ENCODE measurements at places on chromosomes 6 and 20. TPM values are rescaled to one million over a fixed set of nuclear protein-coding genes. Genes with fewer than 3 reads are reported as not detected.

DNA sequence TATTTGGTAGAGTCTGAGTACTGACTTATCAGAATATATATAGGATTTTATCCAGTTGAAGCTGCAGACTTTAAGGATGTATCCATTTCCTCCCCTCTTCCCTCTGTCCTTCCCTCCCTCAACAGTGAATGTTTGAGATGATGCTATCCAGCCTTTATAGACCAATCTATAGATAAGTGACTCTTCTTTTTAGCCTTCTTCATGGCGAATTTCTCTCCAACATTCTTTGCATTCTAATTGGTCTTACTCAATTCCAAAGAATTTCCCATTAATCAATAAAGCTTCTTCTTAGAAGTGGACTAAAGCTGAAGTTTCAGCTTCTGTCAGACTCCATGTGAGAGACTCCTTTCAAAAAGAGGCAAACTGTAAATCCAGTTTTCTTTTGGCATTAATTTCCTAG is 99.3 kb downstream of the AIG1 start:
- DNase-seq: no peak
- no peaks in the 10 kb centered on the region for H3K4me1 ChIP-seq
- H3K27me3 ChIP-seq: no peaks in the 10 kb centered on the region

The SNX5 gene
- 38.4 TPM for polyA plus RNA-seq

The PEX6 gene
- polyA plus RNA-seq: 20.9 TPM

GRCh38 chr20:46214824-46215488 is 93.3 kb downstream of the CDH22 start:
- DNase-seq: no peak
- H3K27ac ChIP-seq: no peak overlapping the region
- H3K4me3 ChIP-seq: no peak overlapping the region
- no peaks in the 10 kb centered on the region for H3K27me3 ChIP-seq
- H3K4me1 ChIP-seq: no peaks in the 10 kb centered on the region

DNA sequence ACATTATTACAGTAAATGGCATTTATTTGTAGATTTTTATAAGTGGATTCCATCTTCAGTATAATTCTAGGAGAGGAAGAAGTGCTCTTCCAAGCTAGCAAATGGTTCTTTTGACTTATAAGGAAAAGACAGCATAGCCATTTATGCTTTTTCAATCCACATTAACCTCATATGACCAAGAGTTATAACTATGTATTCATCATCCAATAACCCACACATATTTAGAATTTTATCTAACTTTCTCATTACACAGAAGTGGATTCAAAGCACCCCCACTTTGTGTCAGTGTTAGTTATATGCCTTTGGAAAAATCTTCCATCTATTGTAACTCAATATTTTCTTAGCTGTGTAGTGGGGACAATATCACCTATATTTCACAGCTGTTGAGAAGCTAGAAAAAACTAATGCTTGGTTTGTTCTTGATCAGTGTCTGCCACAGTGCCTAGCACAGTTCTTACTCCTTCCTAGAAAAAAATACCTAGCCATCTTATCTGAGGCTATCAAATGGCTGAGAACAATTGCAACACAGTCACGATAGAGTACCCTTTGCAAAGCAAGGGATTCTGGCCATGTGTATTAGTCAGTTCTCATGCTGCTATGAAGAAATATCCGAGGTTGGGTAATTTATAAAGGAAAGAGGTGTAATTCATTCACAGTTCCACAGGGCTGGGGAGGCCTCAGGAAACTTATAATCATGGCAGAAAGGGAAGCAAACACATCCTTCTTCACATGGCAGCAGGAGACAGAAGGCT is 986.3 kb downstream of the TFAP2A start:
- no peaks in the 10 kb centered on the region for H3K27me3 ChIP-seq
- H3K36me3 ChIP-seq: no peaks in the 10 kb centered on the region

DNA sequence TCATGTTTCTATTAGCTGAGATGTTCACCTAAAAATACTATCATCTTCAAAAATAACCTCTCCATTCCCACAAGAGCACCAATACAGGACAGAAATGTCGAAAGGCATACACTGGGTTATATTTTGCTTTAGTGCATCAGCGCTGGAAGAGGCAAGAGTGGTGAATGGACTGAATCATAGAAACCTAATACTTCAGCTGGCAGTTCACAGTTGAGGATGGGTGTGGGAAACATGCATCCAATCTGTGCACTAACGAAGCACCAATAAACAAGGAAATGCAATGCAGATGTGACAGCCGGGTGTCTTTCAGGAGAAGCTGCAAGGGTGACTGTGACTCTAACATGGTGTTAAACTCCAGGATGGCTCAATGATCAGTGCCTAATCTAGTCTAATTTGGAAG is 365.8 kb downstream of the ESR1 start:
- H3K27me3 ChIP-seq: no peaks in the 10 kb centered on the region
- no peak for DNase-seq
- H3K4me1 ChIP-seq: no peaks in the 10 kb centered on the region

DNA sequence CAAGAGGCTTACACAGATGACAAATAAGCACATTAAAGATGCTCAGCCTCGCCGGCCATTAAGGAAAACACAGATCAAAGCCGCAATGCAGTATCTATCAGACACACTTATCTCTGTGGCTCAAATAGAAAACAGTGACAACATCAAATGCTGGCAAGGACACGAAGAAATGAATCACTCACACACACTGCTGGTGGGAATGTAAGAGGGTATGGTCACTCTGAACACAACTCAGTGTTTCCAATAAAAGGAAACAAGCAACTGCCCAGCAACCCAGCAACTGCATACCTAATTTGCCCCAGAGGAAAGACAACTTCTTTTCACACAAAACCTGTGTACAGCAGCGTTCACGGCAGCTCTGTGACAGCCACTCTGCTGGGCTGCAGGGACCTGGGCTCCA is 155.8 kb downstream of the WDR27 start:
- H3K4me3 ChIP-seq: no peak overlapping the region
- no peaks in the 10 kb centered on the region for H3K27me3 ChIP-seq
- no peaks in the 10 kb centered on the region for H3K36me3 ChIP-seq

GRCh38 chr6:135196739-135197510 is 15.8 kb downstream of the MYB start:
- H3K27ac ChIP-seq: no peak overlapping the region
- no peak overlapping the region for H3K4me3 ChIP-seq
- no peaks in the 10 kb centered on the region for H3K4me1 ChIP-seq
- H3K27me3 ChIP-seq: no peaks in the 10 kb centered on the region
- no peak for DNase-seq

- no peaks in the 10 kb centered on the region for H3K36me3 ChIP-seq
- no peak overlapping the region for H3K4me3 ChIP-seq
- no peaks in the 10 kb centered on the region for H3K4me1 ChIP-seq
- H3K27ac ChIP-seq: no peak overlapping the region
- no peaks in the 10 kb centered on the region for H3K27me3 ChIP-seq
- DNase-seq: no peak
These were observed 84.3 kb upstream of the SCP2D1 start for GRCh38 chr20:18729231-18729825.

DNA sequence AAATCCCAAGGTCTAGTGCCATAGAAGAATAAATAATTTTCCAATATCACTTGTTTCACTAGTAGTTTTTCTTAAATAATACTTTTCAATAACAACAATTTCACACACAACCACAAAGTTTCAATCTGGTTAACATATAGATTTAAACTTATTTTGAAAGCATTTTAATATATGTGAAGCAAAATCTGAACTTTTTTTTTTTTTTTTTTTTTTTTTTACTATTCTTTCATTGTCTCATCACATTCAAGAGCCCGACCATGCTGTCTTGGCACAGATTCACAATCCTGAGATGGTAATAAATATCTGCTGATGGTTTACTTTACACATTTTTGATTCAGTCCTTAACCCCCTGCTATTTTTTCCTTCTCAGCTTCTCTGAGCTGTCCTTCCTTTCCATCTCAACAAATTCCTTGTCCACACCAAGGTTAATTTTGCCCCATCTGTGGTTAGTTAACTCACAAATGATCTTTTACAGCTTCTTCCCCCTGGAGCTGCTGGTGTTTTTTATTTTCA is 262.8 kb downstream of the TMEM242 start:
- peaks cover 16% of the 10 kb centered on the region for H3K4me1 ChIP-seq
- no peak overlapping the region for H3K27ac ChIP-seq
- DNase-seq: no peak
- no peak overlapping the region for H3K4me3 ChIP-seq
- H3K36me3 ChIP-seq: no peaks in the 10 kb centered on the region
- no peaks in the 10 kb centered on the region for H3K27me3 ChIP-seq

DNA sequence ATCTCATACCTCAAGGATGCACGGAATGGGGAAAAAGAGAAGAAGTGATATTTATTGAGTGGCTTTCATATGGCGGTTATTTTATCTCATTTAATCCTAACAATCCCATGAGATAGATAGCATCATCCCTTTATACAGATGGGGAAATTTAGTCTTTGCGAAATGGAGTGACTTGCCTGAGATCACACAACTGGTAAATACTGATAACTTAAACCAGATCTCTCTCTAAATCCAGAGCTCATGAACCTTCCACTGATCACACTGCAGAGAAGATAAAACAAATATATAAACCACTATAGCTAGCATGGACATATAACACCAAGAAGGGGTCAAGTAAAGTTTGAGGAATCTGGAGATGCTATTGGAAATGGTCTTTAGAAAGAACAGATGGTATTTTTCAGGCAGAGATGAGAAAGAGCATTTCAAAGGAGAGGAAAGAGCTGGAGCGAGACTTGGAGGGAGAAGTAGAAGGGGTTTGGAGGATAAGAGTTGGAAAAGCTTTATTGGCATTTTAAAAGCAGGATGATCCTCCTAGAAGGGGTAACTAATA is 139.8 kb upstream of the TNFAIP3 start:
- no peaks in the 10 kb centered on the region for H3K36me3 ChIP-seq
- no peak for DNase-seq
- no peaks in the 10 kb centered on the region for H3K4me1 ChIP-seq
- no peak overlapping the region for H3K4me3 ChIP-seq
- no peak overlapping the region for H3K27ac ChIP-seq
- H3K27me3 ChIP-seq: no peaks in the 10 kb centered on the region

The TTLL9 gene
- polyA plus RNA-seq: 0.68 TPM

The SLC24A3 gene
- polyA plus RNA-seq: 0.49 TPM

The DEFB125 gene
- not detected for polyA plus RNA-seq

DNA sequence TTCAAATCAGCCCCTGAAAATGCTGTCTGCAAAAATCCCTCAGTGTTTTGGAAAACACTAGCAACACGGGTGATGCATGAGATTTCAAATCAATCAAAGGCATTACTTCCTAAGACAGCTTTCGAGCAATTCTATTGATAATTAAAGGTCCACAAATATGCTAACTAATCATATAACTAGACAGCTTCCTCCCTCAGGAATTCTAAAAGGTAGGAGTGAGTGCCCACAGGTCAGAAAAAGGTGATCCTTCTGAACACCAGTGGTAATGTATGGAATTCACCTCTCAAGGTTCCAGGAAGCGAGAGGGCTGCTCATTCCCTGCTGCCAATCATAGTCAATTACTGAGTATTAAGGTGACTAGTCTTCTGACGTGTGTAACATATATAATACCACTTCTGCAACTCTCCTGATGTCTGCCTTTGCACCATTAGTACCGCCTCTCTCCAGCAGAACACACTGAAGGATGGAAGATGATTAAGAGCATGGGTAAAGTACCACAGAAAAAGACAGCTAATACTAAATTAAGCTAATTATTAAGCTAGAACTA is 16.4 kb downstream of the MAN1A1 start:
- no peaks in the 10 kb centered on the region for H3K4me1 ChIP-seq
- no peak overlapping the region for H3K27ac ChIP-seq
- no peaks in the 10 kb centered on the region for H3K36me3 ChIP-seq
- no peak overlapping the region for H3K4me3 ChIP-seq
- DNase-seq: no peak

- H3K36me3 ChIP-seq: no peaks in the 10 kb centered on the region
- H3K27ac ChIP-seq: no peak overlapping the region
- no peaks in the 10 kb centered on the region for H3K27me3 ChIP-seq
- no peak overlapping the region for H3K4me3 ChIP-seq
These were observed 23.2 kb downstream of the SDCBP2 start for GRCh38 chr20:1305712-1306111.

- DNase-seq: no peak
- no peak overlapping the region for H3K4me3 ChIP-seq
- H3K36me3 ChIP-seq: no peaks in the 10 kb centered on the region
These were observed 135.0 kb upstream of the CCDC28A start for GRCh38 chr6:138638604-138639003.

- DNase-seq: peak; percentile 52
- H3K4me1 ChIP-seq: no peaks in the 10 kb centered on the region
- no peaks in the 10 kb centered on the region for H3K36me3 ChIP-seq
- no peaks in the 10 kb centered on the region for H3K27me3 ChIP-seq
These were observed at the start of gene TMEM151B for GRCh38 chr6:44269921-44270525. TMEM151B (plus strand) TSS chr6:44270450; CDS start chr6:44270743, 293 bp downstream.

DNA sequence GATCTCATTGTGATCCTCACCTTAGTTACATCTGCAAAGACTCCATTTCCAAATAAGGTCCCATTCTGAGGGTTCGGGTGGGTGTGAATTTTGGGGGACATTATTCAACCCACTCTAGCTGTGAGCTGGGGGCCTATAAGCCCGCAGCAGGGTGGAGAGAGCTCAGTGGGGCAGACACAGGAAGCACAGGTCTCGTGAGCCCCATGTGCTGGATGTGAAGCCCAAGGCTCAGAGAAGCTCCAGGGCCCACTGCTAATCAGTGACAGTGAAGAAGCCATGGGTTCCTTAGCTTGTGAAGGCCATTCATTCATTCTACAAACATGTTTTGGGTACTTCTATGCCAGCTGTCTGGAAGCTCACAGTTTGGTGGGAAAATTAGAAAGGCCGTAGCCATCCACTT is 47.5 kb downstream of the CHMP4B start:
- H3K4me1 ChIP-seq: no peaks in the 10 kb centered on the region
- DNase-seq: no peak
- peaks cover 16% of the 10 kb centered on the region for H3K36me3 ChIP-seq
- no peaks in the 10 kb centered on the region for H3K27me3 ChIP-seq

The ATP6V1G2 gene
- 1.9 TPM for polyA plus RNA-seq

The SLA2 gene
- 0.33 TPM for polyA plus RNA-seq

DNA sequence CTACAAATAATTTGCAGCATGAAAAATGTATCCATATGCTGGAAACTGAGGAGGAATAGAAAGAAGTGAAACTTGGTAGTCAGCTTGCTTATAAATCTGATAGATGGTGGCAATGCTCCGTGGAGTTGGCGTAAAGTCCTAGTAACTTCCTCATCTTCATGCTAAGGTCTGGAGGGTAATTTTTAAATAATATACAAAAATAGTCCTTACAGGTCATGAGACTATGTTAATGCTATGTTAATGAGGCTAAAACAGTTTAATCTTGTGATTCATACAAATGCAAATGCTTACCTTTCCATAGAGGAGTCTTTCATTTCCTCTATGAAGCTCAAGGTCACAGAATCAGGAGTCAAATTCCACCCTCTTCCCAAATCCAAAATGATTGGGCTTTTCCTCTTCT is 9.4 kb upstream of the CRIP3 start:
- H3K27ac ChIP-seq: no peak overlapping the region
- no peaks in the 10 kb centered on the region for H3K27me3 ChIP-seq
- no peaks in the 10 kb centered on the region for H3K36me3 ChIP-seq
- DNase-seq: no peak
- no peaks in the 10 kb centered on the region for H3K4me1 ChIP-seq

- no peak overlapping the region for H3K27ac ChIP-seq
- H3K4me3 ChIP-seq: no peak overlapping the region
- H3K4me1 ChIP-seq: no peaks in the 10 kb centered on the region
These were observed 378 bp upstream of the ERVFRD-1 start for GRCh38 chr6:11111769-11112437.
